CD8-positive, alpha-beta memory T cell (primary cell): ENCODE measurements at places on chromosomes 2 and 18. TPM values are rescaled to one million over a fixed set of nuclear protein-coding genes. Genes with fewer than 3 reads are reported as not detected.

The ICOS gene
- 87.2 TPM for total RNA-seq

The ITSN2 gene
- 76.1 TPM for total RNA-seq

The GPR148 gene
- total RNA-seq = not detected

- H3K4me3 ChIP-seq = no peak overlapping the region
- no peaks in the 10 kb centered on the region for H3K4me1 ChIP-seq
- no peak for DNase-seq
- no peaks in the 10 kb centered on the region for H3K36me3 ChIP-seq
- H3K27me3 ChIP-seq = no peaks in the 10 kb centered on the region
These were observed 390.9 kb downstream of the NBAS start for GRCh38 chr2:15170070-15170775.

DNA sequence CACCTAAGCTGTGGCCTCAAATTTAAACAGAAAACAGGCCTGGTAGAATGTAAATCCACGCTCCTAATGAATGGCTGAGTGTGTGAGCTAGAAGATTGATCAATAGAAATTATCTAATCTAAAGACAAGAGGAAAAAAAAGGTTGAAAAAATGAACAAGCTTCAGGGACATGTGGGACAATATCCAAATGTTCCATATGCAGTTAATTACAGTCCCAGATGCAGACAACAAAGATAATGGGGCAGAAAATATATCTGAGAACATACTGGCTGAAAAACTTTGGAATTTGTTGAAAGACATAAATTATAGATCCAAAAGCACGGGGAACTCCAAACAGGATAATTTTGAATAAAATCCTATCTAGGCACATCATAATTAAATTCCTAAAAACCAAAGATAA is 186.7 kb upstream of the SIX2 start:
- no peaks in the 10 kb centered on the region for H3K4me1 ChIP-seq
- no peak for DNase-seq
- no peaks in the 10 kb centered on the region for H3K36me3 ChIP-seq
- H3K27ac ChIP-seq = no peak overlapping the region
- H3K27me3 ChIP-seq = no peaks in the 10 kb centered on the region
- no peak overlapping the region for H3K4me3 ChIP-seq
